ENCODE measurements at places on chromosomes 13 and 19.

GRCh38 chr13:30712536-30713532, 22.5 kb upstream of the ALOX5AP start:
- DNase-seq = no peak

GRCh38 chr19:38944981-38945506, 14.3 kb downstream of the MRPS12 start:
- DNase-seq = no peak

DNA sequence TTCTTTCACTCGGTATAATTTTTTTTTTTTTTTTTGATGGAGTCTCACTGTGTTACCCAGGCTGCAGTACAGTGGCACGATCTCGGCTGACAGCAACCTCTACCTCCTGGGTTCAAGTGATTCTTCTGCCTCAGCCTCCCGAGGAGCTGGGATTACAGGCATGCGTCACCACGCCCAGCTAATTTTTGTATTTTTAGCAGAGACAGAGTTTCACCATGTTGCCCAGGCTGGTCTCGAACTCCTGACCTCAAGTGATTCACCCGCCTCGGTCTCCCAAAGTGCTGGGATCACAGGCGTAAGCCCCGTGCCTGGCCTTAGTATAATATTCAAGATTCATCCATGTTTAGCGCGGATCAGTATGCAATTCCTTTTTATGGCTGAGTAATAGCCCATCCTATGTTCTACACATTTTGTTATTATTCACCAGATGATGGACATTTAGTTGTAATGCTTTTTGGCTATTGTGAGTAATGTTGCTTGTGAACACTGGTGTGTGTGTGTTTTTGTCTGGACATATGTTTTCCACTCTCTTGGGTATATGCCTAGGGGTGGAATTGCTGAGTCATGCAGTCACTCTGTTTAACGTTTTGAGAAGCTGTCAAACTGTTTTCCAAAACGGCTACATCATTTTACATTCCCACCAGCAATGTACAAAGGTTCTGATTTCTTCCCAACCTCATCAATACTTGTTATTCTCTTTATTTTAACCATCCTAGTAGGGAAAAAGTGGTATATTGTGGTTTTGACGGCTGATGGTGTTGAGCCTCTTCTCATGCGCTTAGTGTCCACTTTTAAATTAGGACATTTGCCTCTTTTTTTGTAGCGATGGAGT, 22.9 kb downstream of the PLEKHF1 start:
- no peak for DNase-seq

DNA sequence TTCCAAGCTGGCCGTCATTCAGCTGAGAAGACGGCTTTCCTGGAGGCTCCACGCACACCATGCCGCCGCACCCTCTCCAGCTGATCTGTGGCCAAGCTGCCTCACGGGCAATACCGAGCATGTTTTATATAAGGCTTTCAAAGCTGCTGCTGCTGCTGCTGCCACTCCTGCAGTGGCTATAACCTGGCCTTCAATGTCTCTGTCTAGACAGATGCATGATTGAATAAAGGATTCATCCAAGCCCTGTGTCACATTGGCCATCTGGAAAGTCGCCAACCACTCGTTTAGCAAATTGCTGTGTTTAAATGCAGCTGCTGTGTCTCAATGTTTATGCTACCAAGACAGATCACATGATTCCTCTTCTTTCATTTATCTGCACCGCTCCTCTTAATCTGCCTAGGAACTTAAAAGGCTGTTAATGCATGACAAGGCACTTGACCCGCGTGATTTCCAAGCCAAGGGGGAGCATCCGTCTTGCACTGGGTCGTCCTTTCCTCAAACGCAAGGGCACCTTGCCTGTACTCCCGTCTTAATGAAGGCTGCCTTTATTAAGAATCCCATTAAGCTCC, 114.3 kb downstream of the TEX26 start:
- DNase-seq = peak; percentile 85

All from NCI-H510A treated with DMSO at 0.1 percent for 48 hours (cell line).